ENCODE measurements at places on chromosomes 12 and 14.

- DNase-seq: no peak
These were observed 44.5 kb downstream of the ALKBH1 start for GRCh38 chr14:77663293-77663692.

GRCh38 chr12:78898416-78898815, 33.8 kb downstream of the SYT1 start:
- no peak for DNase-seq

GRCh38 chr14:34190717-34191116, 239.8 kb upstream of the EGLN3 start:
- no peak for DNase-seq

- no peak for DNase-seq
These were observed 55.3 kb downstream of the DACT1 start for GRCh38 chr14:58693048-58693447.

GRCh38 chr14:59564366-59564765, 12.2 kb downstream of the CCDC175 start:
- DNase-seq: no peak

GRCh38 chr14:59510966-59511365, 26.6 kb downstream of the JKAMP start:
- DNase-seq: no peak

- no peak for DNase-seq
These were observed 103.2 kb downstream of the KCNMB4 start for GRCh38 chr12:70469221-70469820.

DNA sequence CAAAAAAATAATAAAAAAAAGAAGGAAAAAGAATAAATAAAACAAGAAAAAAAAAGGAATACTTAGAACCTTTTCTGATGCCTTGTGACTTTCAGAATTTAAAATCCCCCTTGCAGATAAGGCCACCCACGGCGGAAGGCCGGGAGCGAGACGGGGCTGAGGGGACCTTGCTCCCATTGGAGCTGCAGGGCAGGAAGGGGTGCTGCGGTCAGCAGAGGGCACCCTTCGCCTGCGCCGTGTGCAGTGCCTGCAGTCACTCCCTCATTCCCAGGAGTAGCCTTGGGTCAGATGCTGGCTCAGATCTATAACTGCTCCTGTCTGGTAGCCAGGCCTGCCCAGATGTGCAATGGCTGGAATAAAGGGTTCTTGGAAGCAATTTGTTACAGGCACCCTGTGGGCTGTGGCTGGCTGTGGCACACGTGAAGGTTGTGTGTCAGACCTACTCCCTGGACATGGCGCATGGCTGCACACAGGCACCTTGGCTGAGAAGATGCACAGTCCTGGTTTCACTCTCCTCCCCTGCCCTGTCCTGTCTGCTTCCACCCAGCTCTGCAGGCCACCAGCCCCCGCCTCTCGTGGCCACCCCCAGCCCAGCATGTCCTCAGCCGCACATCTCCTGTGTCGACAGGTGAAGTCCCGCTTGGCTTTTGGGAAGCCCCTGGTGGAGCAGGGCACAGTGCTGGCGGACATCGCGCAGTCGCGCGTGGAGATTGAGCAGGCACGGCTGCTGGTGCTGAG, 13.4 kb upstream of the ALDH2 start:
- no peak for DNase-seq

- DNase-seq: no peak
These were observed 33.8 kb downstream of the ARMH4 start for GRCh38 chr14:58118097-58118815.

DNA sequence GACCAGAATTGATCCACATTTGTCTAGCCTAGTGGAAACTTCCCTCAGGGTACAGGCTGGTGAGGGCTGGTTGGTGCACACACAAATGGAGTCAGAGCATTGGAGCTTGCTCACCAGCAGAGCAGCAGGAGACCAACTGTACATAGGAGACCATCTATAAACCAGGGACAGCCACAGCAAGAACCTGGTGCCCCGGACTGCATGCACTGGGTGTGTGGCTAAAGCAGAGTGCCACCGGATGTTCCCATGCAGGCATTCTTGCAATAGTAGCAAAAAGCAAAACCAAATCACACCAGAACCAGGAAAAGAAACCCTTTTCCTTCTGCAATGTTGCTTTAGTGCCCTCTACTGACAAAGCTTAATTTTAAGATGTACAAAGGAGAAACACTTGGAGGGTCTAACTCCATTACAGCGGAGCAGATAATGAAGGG, 136.4 kb downstream of the MDGA2 start:
- DNase-seq: peak; percentile 8

DNA sequence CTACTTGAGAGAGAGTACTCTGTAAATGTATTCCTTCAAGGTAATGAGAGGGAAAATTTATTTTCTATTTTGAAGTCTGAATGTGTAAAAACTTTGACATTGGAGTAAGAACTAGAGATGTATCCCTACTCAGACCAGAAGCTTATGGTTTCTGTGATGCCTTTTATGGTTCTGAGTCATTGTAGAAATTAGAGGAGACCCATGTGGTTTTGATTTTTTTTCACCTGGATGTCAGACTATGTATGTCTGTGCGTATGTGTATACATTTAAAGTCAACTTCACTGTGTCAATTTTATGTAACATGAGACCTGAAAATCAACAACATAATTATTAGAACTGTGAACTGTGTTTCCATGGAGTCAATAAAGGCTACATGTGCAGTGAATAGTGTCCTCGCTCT, 302.0 kb downstream of the TRHDE start:
- no peak for DNase-seq

- DNase-seq: no peak
These were observed 23.5 kb downstream of the P2RX2 start for GRCh38 chr12:132641811-132642650.

GRCh38 chr14:39091716-39092115, 11.3 kb downstream of the SEC23A start:
- no peak for DNase-seq

- DNase-seq: no peak
These were observed 88.4 kb downstream of the BORCS5 start for GRCh38 chr12:12445165-12445881.

GRCh38 chr12:66010787-66011547, 119.6 kb downstream of the LLPH start:
- no peak for DNase-seq

DNA sequence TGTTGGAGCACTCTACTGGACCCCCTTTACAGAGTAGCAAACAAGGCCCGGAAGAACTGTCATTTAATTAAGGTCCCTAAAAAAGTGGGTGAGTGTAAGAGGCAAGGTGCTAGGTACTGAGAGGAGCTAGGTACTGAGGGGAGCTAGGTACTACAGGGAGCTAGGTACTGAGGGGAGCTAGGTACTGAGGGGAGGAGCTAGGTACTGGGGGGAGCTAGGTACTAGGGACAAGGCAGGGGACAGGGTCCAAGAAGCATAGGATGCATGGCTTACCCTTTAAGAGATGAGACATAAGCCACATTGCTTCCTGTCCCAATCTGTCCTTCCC, 4.9 kb downstream of the KRT5 start:
- no peak for DNase-seq

DNA sequence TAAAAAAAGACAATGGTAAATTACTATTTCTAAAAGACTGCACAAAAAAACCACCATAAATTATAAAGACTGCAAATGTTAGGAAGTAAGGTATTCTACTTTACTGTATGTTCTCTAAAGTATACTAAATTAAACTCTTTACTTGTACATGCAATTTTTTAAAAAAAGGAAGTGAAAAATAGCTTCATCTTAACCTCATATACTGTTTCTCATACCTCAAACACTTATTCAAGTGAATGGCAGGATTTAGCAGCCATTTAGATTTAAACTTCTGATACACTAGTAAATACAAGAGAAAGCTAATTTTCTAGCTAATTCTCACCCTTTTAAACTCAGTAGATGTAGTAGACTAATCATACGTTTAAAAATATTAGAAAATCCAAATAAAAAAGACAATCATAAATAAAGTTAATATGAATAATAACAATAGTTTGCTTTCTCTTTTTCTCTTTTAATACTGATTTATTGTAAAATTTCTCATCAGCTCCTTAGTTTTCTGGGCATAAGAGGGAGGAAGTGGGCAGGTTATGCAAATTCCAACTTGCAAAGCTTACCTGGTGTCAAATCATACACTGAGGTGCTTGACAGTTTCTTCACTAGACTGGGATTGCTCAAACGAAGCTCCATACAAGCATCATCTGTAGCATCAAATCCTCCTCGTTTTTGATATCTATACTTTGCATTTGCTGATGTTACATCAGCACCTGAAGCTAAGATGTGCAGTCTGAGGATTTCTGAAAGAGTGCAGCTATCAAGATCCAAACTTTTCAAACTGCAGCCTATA, 71.0 kb upstream of the CFL2 start:
- DNase-seq: no peak

- DNase-seq: no peak
These were observed 1.1 kb upstream of the HOXC8 start for GRCh38 chr12:54007538-54008259.

DNA sequence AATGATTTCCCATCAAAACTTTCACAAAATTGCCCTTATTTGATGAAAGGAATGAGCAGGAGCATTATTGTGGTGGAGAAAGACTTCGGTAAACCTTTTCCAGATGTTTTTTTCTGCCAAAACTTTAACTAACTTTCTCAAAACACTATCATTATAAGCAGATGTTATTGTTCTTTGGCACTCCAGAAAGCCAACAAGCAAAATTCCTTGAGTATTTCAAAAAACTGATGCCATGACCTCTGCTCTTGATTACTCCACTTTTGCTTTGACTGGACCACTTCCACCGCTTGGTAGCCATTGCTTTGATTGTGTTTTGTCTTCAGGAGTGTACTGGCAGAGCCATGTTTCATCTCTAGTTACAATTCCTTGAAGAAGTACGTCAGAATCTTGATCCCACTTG, 29.7 kb upstream of the RAB21 start:
- DNase-seq: no peak

DNA sequence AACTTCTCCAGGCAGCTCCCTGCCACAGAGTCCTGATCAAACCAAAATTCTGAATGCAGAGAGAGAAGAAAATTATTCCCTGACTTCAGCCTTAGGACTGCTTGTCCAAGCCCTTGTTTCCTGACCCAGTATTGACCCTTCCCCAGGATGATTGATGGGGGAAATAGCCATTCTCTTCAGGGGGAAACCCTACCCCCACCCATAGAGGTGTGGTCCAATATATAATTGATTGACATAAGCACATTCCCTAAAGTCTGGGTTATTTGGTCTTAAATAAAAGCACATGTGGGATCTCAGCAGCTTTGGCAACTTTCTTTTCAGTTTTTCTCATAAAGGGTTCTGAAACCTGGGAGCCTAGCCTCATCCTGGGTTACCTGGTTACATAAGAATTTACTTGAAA, 201.2 kb upstream of the DDHD1 start:
- no peak for DNase-seq

- DNase-seq: peak; percentile 84
These were observed 18.5 kb downstream of the UTP20 start for GRCh38 chr12:101298426-101298825.

GRCh38 chr12:129049917-129050316, 196.6 kb downstream of the GLT1D1 start:
- DNase-seq: peak; percentile 28

DNA sequence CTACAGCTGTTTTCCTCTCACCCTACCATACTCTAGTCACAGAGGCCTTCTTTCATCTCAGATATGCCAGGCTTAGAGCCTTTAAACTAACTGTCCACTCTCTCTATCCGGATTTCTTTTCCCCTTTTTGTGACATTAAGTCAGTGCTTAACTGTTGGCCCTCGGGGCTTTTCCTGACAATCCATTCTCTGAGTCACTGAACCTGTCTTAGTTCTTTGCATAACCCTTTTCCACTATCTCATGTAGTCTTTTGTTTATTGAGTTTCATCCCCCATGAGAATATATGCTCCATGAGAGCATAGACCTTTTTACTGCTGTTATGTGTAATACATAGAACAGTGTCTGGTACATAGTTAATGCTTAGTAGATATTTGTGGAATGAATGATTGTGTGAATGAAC, 68.7 kb downstream of the PLEKHA5 start:
- DNase-seq: peak; percentile 65

DNA sequence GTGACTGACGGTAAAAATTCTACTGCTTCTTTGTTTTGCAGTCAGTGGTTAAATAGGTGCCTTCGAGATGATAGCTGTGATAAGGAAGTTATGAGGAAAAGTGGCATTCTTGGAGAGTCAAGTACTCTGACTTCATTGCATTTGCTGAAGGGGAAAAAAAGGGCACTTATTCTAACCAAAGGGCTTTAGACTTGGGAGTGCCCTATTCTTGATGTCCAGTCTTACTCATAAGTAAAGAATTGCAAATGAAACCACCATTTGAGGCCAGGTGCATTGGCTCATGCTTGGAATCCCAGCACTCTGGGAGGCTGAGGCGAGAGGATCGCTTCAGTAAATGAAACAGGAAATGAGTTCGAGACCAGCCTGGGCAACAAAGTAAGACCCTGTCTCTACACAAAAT, 40.3 kb downstream of the BRAP start:
- no peak for DNase-seq

GRCh38 chr12:3596703-3597415, 105.9 kb downstream of the PRMT8 start:
- DNase-seq: no peak

DNA sequence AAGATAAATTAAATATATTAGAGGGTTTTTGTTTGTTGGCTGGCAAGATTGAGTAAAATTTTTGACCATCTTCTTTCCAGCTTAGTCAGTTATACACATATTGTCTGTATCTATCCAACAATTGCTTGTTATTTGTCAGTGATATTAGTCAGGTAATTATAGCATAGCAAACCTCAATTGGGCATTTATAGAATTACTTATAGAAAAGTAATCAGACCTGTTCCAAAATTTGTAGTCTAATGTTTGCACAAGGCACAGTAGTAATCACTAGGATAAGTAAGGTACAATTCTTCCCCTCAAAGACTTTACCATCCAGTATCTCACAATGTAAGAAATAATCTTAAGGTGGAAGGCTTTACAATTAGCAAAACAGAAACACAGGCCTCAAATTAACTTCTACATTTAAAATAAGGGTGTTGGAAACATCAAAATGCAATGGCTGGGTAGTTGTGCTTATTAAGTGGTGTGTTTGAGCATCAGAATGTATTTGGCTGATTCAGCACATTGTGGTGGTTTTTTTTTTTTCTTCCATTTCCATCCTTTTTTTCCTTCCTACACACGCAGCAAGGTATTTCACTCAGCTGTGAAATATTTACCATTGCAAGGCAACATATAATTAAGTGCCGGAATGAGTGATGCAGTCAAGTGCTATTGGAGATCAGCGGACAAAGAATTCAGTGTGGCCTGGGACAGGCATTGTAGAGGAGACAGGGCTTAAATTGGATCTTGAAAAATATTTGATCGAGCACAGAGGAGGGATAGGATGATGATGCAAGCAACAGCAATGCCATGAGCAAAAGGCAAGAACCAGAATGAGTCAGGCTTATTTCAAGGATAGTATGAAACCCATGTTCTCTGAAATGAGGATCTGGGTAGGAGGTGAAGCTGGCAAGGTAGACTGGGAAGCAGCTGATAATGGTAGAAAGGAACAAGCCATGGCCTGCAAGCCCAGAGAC, 178.2 kb downstream of the AKAP6 start:
- DNase-seq: peak; percentile 76

Data from brain microvascular endothelial cell (primary cell).